ENCODE measurements at places on chromosomes 11 and 22.

DNA sequence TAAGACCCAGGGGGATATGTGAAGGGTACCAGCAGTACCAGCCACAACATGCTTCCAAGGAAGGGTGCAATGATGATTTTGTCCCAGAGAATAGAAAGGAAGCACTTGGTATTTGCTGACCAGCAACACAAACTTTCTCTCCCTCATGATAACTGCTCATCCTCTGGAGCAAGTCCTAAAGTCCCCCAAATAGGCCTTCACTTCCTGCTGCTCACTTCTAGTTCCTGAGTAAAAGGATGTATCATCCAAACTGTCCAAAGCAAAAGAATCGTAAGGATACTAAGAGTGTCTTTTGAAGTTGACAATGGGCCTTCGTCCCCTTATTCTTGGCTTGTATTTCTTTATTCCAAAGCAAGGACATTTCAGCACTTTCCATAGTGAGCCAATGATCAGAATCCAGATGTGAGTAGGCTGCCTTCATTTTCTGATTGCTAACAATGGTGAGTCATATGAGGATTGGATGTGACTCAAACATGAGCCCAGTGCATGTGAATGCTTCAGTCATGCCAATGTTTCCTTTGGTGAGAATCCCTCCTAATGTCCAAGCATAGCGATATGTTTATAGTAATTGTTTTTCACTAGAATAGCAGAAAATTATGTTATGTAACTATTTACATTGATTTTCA is 243.4 kb upstream of the POU2AF2 start:
- DNase-seq, result no peak

DNA sequence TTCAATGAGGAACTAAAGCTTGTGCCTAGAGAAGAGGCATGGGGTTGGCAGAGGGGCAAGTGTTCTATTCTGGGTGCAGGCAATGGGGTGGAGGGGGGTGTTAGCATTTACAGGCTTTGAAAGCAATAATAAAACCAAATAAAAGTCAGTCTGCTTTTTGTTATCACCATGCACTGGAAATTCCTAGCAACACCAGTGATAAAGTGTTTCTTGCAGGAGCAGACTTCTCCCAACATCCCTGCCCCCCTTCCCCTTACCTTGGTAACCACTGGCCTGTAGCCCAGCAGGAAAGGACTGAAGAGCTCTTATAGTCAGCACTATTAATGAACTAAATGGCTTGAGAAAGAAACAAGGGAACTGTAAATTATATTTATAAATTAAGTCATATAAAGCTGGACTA is 65.2 kb upstream of the SESN3 start:
- no peak for DNase-seq

- DNase-seq, result no peak
Observed at GRCh38 chr11:116605543-116606459, 167.0 kb downstream of the BUD13 start.

GRCh38 chr11:83093634-83094033 is 21.9 kb upstream of the RAB30 start:
- DNase-seq, result no peak

All from activated T-helper 1 cell treated with anti-CD3 and anti-CD28 coated beads, Interleukin-2, amount 50 U/mL, for 16 hours (primary cell).